ENCODE measurements at places on chromosomes 4 and X. TPM values are rescaled to one million over a fixed set of nuclear protein-coding genes. Genes with fewer than 3 reads are reported as not detected.

The FRAS1 gene
- 14.3 TPM for total RNA-seq

The LEF1 gene
- total RNA-seq = 2.0 TPM

The DNAAF6 gene
- not detected for total RNA-seq

The ZNF185 gene
- total RNA-seq = 2.6 TPM

The RTL3 gene
- total RNA-seq = not detected

The CFAP299 gene
- not detected for total RNA-seq

The WNK3 gene
- total RNA-seq = 0.69 TPM

The PABPC1L2B gene
- total RNA-seq = not detected

The MGARP gene
- not detected for total RNA-seq

All from pancreas (tissue), 10 donors.